ENCODE measurements at places on chromosomes 1 and 21. TPM values are rescaled to one million over a fixed set of nuclear protein-coding genes. Genes with fewer than 3 reads are reported as not detected.

Gene KCND3
- polyA plus RNA-seq, result 1.3 TPM

Gene LUZP1
- 31.8 TPM for polyA plus RNA-seq

Gene FBXO2
- 1.4 TPM for polyA plus RNA-seq

Gene GTF2B
- polyA plus RNA-seq, result 42.6 TPM

Gene TMEM125
- 17.9 TPM for polyA plus RNA-seq

Gene CDCA8
- 16.7 TPM for polyA plus RNA-seq

DNA sequence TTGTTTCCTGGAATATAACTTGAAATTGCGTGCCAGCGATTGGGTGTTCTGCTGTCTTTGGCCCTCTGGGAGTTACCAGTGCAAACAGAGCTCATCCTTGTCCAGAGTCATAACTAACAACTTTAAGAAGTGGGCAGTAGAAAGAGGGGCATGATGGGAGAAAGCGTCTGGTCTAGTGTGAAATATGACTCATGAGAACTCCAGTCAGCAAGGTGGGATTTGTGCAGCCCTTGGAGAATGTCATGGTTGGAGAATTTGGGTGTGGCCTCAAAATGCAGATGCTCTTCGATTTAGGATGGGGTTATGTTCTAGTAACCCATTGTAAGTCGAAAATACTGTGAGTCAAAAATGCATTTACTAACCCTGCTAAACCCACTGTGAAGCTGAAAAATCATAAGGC is 12.9 kb downstream of the ATP1B1 start:
- no peak for DNase-seq

DNA sequence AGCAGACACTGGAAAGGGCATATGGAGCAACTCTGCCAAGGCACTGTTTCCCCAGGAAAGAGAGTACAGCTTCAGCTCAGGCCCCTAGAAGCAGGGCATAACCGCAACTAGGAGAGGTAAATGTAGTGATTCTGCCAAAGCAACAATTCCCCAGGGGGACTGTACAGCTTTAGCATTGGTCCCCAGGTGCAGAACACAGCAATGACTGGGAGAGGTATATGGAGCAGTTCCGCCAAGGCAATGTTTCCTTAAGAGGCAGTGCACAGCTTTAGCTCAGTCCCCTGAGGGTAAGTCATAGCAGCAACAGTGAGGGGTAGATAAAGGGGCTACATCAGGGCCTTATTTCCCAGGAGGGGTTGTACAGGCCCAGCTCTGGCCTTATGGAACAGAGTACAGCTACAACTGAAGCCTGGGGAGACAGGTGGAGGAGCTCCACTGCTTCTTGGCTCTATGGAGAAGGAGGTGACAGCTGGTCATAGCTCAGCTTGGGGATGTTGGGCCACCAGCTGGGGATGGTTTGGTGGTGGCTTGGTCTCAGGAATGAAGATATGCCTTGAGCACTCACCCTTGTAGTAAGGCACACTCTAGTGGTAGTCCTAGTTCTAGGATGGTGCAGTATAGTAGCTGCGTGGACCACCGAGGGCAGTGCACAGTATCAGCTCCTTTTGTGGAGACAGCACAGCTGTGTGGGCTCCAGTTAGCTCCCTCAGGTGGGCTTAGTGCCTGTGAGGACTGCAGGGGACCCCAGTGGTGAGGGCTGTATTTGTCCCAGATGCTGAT is 582.7 kb downstream of the PTPRC start:
- DNase-seq, result no peak

DNA sequence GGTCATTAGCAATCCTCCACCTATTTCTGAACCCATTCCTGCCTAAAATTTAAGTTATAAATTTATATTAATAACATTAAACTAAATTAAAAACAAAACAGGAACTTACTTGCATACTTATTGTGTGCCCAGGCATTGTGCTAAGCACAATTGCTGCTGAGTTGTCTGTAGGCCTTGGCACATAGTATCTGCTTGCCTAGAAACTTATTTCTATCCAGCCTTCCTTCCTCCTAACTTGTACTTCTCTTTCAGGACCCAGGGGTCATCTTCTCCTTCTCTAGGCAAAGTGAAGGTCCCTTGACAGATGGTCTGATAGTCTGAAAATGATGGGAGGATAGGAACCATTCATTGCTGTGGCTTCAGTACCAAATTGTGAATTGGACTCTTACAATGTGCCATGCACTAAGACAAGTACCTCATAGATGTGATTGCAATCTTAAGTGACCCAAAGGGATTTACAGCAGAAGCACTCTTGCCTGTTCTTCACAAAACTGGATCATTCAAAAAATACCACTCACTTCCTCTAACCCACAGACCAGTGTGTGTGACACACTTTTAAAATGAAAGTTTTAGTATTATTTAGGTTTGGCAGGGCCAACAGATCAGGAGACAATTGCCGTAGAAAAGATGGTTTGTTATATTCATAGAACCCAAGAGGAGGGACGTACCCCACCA is 10.3 kb upstream of the CD101 start:
- no peak for DNase-seq

- DNase-seq, result no peak
Measured at GRCh38 chr1:230348386-230349019, 77.6 kb downstream of the PGBD5 start.

DNA sequence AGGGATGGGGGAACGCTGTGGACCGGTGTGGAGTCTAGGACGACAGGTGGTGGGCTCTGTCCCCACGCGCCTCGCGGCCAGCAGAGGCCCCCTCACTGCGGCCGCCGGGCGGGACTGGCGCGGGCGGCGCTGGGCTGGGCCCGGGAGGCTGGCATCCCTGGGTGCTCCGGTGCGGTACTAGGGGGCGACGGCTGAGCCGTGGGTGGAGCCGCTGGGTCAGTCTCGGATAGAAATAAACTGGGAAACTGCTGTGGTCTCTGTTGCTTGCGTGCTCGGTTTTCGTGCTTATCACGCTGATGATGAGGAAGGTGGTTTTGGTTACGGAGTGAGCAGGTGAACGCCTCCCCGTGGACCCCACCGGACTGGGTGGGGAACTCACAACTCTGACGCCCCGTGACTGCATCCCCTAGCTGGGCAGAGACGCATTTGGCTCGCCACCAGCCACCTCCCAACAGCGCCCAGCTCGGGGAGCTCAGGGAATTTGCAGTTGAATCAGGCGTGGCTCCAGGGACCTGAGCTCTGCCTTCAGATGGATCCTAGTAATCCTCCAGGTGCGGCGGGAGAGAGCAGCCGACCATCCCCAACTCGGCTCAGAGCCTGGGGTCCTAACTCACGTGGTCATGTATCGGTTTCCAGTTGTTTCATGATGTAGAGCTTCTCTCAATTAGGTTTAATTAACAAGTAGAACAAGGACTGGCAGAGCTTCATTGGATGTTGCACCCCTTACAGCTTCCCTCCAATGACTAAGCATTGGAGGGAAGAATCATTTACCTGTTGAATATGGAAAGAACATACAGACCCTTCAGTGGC is 32.1 kb downstream of the HSD17B7 start:
- no peak for DNase-seq

- DNase-seq, result no peak
Measured at GRCh38 chr1:70856201-70856600, 191.4 kb downstream of the PTGER3 start.

- DNase-seq, result no peak
Measured at GRCh38 chr21:34900376-34900775, 148.7 kb downstream of the RUNX1 start.

- no peak for DNase-seq
Measured at GRCh38 chr21:44505673-44506278, 34.2 kb downstream of the KRTAP10-1 start.

DNA sequence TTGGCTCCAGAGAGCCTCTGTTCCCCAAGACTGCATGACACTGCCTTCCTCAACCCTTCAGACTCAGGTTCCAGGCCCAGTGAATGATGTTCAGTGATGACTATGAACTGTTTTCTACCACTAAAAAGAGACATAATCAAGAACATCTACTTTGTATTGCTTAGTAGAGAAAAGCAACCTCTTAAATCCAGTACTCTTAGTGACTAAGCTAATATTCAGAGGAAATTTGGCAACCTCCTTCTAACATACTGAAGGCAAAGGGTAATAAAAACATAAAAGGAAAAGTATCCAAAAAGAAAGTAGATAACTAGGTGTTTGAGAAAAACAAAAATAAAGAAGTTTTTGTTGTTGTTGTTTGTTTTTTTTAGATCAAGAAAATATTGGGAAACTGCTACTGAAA is 153.3 kb upstream of the RUNX1 start:
- no peak for DNase-seq

- DNase-seq, result no peak
Measured at GRCh38 chr1:12454406-12455391, 163.3 kb downstream of the DHRS3 start.
